Progenitor cell of endocrine pancreas (in vitro differentiated cells): ENCODE measurements at places on chromosomes 6 and 20.

- DNase-seq = no peak
Observed at GRCh38 chr6:105884011-105884410, 202.1 kb upstream of the PRDM1 start.

GRCh38 chr20:23112595-23112994 is 26.5 kb upstream of the CD93 start:
- no peak for DNase-seq

- DNase-seq = no peak
Observed at GRCh38 chr20:61684583-61685235, 381.0 kb downstream of the TAF4 start.

GRCh38 chr6:113293423-113293740 is 563.8 kb upstream of the MARCKS start:
- DNase-seq = no peak

GRCh38 chr6:88376197-88376596 is 210.1 kb upstream of the CNR1 start:
- DNase-seq = no peak

DNA sequence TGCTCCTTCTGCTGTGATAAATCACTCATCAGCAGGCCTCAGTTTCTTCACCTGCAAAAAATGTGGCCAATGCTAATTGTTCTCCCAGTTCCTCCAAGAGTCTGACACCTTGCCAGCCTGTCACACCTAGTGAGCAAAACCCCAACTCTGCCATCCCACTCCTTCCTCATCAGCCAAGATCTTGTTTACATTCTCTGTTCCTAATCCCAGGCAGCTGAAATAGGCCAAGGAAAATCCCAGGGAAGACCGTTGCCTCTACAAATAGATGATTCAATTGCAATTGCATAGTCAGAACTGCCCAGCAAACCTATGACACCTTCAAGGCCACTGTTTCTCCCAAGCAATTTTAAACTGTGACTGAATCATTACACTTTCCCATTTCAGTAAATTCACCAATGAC is 78.7 kb downstream of the GMDS start:
- DNase-seq = no peak

DNA sequence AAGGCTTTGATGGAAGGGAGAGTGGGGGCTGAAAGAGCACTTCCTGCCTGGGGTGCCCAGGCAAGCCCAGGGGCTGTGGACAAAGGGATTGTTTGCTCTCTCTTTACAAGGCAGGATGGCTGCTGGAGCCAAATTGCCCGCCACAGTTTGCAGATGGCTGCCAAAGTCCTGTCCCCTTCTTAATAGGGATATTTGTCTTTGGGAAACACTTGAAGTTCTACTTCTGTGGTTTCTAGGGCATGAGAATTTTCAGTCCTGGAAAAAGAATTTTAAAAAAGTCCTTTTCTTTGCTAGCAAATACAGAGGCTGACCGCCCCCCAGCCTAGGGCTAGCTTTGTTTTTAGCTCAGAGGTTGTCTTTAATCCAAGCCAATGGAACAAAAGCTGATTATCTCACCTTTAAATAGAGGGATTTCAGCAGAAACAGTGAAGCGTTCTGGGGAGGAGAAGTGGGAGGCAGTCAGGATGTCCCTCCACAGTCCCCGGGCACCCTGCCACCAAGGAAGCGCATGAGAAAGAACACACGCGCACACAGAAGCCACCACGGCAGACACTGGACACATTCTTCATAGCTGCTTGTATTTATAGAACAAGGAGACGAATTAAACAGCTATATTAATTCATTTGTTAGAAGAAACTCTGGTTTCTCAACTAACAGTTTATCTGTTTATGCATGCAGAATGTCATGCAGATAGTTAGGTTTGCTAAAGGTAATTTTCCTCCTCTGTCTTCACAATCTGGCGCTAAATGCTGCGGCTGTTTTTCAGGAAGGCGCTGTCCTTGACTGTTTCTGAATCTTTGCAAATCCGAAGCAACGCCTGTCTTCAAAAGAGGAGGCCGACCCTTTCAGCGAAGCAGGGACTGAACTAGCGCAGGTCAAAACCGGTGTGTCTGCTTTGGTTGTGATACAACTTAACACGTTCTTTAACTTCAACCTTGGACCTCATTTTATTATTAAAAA is 736.9 kb downstream of the QKI start:
- no peak for DNase-seq

DNA sequence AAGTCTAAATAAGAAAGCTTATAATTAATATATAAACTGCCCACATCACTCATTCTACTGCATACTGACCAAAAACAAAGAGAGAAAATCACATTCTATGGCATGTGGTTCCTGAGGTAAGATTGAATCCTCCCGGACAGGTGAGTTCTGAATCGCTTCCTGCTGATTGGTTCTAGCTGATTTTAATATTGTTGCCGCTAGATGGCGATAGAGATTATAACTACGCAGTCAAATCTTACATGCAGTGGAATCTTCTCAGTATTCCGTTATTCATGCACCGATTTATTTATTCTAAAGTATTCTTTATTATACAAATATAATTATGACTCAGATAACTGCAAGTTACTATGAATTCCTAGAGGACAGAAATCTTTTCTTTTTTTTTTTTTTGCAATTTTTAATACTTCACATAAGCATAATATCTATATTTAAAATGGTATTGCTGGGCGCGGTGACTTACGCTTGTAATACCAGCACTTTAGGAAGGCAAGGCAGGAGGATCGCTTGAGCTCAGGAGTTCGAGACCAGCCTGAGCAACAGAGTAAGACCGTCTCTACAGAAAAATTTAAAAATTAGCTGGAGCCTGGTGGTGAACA is 24.2 kb upstream of the TMX4 start:
- no peak for DNase-seq

GRCh38 chr20:35767683-35768481 is 3.9 kb upstream of the PHF20 start:
- no peak for DNase-seq

- DNase-seq = no peak
Observed at GRCh38 chr20:53934421-53935343, 135.7 kb downstream of the BCAS1 start.

DNA sequence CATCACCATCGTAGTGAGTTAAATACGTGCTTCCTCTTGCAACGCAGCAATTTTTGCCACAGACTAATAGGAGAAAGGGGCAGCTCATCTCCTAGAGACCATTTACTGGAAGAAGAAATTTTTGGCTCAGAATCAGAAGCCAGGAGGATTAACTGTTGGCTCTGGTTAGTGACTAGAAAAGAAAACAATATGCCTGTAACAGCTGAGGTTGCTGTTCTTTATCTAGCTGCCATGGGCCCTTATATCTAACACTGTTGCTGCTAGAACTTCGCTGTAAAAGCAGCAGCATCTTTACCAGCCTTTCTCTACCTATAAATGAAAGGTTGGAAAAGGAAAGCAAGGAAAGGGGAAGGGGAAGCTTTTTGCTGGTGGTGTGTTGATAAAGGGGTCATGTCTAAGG is 65.9 kb downstream of the FAM135A start:
- no peak for DNase-seq

DNA sequence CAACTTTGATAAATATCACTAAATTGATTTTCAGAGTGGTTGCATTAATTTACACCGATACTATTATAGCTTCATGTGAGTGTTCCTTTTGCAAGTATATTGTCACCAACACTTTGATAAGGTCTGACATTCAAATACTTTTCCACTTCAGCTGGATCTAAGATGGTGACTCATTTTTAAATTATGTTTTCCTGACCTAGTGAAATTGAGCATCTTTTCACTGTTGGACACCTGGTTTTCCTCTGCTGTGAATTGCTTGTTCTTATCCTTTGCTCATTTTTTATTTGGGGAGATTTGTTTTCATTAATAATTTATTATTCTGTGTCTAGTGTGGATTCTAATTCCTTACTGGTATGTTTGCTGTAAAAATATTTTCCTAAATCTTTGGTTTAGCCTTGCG is 85.2 kb upstream of the PRDM1 start:
- no peak for DNase-seq

DNA sequence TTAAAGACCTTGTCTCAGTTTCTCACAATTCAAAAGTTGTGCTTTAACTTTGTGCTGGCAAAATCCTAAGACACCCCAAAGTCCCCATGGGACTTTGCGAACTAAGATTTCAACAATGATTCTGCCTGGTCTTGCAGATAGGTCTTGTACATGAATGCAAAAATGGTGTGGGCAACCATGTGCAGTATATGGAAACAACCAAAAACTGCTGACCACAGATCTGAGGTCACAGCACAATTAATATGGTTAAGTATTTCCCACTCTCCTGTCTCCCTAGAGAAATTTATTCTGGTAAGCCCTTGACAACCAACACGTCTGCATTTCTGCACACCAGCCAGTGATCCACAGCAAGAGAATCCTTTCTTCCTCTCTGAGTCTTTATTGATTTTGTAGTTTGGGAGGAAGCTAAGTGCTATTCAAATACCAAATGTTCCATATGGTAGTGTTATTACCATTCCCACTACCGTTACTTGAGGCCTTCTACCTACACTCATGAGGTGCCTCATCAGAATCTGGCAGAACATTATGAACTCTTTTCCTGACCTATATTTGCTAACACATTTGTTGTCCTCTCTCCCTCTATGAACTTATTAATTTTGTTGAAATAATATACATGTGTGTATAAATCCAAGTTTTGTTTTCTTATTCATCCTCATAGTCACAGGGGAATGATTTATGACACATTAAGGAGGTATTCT is 178.7 kb downstream of the ATXN1 start:
- no peak for DNase-seq

- DNase-seq = no peak
Observed at GRCh38 chr6:17640477-17640917, 40.4 kb downstream of the FAM8A1 start.

GRCh38 chr6:26275663-26276062 is 89.3 kb upstream of the BTN3A2 start:
- no peak for DNase-seq

DNA sequence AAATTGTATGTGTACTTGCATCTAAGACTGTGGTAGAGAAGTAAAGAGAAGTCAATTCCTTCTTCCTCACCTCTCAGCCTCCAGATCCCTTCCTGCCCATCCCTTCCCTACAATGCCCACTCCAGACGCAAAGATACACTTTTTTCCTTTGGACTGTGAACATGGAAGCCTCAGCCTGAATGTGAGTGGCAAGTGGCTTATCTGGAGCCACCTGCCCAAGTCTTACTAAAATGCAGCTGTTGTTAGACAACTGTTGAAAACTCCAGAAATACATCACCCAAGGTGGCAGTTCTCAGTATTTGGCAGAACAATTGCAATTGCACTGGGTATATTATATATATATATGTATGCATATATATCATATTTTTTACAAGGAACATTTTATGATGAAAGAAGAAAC is 7.5 kb downstream of the VGLL2 start:
- DNase-seq = no peak

GRCh38 chr6:14444295-14444972 is 326.9 kb downstream of the CD83 start:
- DNase-seq = no peak

DNA sequence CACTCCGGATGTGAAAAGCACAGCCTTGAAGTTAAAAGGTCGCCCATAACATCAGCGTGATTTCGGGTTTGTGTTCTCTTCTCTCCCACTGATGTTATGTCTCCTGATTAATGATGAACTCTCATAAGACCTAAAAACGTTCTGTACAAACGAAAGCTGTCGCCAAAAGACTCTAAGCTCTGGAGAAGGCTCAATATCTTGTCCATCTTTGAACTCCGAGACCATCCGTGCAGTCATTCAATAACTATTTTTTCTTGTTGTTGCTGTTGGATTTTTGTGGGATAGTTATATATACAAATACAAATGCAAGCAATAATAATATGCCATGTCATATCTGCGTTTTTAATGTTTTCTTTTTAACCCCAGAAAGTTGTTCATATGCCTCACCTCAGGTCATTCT is 291.8 kb upstream of the MARCKS start:
- DNase-seq = no peak

- DNase-seq = no peak
Observed at GRCh38 chr20:57148263-57148662, 118.2 kb downstream of the BMP7 start.

DNA sequence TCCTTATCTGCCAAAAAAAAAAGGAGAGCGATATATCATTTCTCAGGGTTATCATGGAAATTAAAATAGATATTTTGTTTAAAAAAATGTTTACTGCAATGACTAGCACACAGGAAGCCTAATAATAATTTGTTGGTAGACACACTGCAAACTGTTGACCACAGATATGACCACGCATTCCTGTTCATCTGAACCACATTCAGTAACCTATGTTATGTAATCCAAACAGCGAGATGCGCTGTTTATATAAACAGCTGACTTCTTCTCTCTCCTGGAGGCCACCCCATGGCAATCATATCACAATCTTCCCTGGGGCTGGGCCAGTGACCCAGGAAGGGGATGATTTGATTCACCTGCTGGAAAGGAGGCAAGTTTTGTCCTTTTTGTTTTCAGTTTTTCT is 129.3 kb upstream of the UST start:
- no peak for DNase-seq

DNA sequence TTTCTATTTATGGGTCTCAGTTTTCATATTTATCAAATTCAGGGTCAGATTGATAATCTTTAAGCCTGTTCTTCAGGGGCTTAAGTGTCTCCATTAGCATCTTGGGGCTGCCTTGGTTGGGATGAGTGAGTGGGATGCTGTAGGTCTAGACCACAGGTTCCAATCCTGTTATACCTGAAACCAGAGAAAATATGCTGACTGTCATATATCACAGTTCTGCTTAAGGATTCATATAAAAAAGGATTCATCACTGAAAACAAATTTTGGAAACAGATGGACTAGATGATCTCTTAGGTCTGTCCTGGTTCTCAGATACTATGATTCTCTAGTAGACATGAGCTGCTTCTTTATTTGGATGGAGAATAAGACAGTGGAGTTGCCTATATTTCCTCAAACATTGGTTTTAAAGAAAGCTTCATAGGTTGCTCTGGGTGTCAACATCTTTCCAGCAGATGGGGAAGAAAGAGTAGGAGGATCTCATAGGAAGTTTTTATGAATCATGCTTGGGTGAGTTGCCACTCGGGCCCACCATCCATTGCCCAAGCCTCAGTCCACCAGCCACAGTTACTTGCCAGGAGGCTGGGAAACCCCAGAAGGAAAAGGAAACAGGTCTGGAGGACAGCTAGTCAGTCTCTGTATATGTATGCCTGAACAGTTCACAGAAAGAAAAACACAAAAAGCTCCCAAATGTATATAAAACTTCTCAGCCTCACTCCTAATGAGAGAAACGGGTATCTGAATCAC is 42.9 kb upstream of the MAP7 start:
- DNase-seq = no peak

DNA sequence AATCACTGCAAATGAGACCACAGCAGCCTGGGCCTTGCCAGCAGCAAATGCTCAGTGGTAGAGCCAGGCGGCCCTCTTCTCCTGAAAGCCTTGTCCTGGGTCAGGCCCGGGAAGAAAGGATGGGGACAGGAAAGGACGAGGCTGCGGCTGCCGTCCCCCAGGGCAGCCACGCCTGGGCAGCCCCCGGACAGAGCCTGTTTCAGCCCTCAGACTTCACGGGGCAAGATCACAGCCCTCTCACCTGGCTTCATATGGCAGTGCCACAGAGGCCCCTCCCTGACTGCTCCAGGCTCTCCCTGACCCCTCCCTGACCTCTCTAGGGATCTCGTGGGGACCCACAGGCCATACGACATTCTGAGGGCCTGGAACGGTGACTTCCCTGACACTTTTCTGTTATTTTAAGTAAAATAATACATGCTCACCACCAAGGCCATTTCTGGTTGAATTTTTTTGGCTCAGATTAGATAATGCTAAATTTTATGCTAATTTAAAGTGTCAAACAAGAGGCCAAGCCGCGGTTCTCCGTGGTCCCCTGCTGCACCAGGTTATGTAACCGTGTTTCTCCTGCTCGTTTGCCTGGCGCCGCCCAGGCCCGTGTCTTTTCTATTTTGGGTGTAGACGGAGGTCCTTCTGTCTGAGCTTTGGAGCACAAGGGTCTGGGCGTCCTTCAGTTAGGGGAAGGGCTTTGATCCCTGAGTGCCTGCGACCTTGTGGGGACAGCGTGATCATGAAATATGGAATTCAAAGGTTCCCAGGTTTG is 59.9 kb upstream of the BHLHE23 start:
- no peak for DNase-seq
